ENCODE measurements at places on chromosomes 2 and 18.
A peak's percentile ranks its signal among the peaks of the same experiment; 100 is the strongest.

- DNase-seq: no peak
These were observed 175.2 kb upstream of the ALPP start for GRCh38 chr2:232203166-232203891.

- DNase-seq: no peak
These were observed 11.8 kb downstream of the DSC3 start for GRCh38 chr18:31030574-31031278.

DNA sequence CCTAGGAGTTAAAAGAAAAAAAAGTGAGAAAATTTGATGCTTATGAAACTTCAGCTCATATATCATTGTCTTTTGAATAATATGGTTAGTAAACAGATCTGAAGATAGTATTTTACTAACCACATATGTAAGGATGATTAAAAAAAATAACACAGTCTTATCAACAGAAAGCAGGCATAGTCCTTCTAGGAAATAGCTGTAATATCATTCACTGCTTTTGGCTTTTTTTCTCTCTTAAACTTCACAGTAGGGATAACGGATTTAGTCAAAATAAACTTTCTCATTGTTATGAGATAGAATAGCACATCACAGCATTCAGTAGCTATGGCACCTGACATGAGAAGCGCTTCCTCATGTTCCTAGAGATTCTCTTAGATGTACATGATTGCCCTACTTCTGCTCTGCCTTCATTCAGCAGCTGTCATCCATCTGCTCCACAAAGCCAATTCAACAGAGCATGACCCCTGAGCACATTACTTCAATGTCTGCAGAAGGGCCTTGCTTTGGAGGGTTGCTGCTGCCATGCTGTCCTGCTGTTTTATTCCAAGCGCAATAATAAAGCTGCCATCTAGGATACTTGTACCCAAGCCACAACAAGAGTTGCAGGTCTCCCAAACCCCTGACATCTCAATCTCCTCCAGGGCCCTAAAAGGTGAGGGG lies 67.0 kb downstream of the TTC21B start:
- DNase-seq: no peak

DNA sequence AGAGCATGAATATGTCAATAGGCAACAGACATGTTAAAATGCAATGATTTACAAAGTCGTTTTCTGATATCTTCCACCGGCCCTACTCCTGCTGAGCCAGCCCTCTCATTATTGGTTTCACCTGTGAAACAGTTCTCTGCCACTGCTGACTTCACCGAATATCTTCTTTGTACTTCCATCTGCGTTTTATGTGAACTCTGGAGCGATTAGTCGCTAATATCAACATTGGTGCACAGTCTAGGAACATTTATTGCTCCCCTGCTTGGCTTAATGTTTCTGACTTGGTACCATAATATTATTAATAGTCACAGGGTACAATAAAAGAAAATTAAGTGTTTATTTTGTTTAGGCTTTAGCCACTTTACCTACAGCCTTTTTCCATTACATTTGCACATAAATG lies 105.5 kb downstream of the NCKAP5 start:
- DNase-seq: no peak

GRCh38 chr18:7830468-7830867 lies 263.4 kb downstream of the PTPRM start:
- DNase-seq: no peak

DNA sequence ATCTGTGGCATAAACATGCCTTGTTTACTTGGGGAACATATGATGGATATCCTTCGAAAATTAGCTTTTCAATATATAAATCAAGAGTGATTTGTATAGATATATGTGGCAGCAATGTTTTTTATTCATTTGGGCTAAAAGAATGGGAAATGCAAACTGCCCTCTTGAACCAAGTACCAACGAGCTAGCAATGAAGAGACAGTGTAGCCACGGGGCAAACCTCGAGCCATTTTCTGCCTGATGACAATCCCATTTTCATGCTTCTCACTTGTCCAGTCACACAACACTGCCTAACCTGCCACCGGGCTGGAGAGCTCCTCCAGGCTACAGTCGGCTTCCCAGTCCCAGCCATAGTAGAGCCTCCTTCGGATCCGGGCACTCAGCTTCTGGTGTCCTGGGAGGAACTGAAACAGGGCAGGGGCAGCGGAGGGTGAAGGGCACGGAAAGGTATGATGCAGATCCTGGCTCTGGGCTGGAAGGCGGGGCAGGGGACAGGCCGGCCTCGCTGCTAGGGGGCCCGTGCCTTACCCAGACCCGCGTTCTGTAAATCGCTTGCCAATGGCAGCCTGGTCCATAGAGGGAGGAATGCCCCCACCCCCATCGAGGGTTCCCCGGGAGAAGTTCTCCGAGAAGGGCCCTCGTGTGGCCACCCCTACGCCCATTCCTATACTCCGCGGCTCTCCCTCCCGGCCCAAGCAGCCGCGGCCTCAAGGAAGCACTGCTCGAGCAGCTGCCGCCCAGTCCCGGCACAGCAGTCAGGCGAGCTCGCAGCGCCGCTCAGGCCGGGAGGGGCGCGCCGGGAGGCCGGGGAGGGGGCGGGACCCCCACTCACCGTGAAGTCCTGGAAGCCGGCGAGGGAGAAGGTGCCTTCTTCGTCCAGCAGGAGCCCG lies 552 bp downstream of the CNPPD1 start:
- no peak for DNase-seq

DNA sequence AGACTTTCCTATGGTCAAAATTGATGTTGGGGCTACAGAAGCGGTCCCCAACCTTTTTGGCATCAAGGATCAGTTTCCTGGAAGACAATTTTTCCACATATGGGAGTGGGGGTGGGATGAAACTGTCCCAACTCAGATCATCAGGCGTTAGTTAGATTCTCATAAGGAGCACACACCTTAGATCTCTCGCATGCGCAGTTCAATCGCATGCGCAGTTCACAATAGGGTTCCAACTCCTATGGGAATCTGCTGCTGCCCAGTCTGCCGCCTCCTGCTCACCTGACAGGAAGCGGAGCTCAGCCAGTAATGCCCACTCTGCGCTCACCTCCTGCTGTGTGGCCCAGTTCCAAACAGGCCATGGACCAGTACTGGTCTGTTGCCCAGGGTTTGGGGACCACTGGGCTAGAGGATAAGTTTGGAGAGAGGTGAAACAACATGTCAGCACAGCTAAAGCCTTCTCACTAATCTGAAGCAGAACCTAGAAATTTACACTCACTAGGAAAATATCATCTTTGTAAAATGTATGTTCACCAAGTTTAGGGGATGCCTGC lies 410.8 kb upstream of the ZNF804A start:
- DNase-seq: no peak

- no peak for DNase-seq
These were observed 88.8 kb downstream of the GFPT1 start for GRCh38 chr2:69298261-69298660.

DNA sequence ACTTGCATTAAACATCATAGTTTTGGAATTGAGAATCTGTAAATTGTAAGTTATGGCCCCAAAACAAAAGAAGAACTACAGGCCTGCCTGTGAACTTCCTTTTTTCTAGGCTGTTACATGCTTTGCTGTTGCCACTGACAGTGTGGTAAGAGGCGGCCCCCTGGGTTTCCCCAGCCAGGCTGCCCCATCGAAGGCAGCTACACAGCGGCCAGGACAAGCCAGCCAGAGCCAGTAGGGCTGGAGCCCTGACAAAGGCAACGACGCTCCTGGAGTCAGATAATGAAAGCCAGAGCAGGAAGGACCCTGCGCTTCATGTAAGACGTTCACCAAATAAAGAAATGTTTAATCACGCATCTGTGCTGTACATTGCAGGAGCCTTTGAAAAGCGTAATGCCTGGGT lies 55.0 kb downstream of the ANKRD44 start:
- DNase-seq: peak; percentile 86

GRCh38 chr18:53380063-53380639 lies 844.3 kb downstream of the MBD2 start:
- no peak for DNase-seq

DNA sequence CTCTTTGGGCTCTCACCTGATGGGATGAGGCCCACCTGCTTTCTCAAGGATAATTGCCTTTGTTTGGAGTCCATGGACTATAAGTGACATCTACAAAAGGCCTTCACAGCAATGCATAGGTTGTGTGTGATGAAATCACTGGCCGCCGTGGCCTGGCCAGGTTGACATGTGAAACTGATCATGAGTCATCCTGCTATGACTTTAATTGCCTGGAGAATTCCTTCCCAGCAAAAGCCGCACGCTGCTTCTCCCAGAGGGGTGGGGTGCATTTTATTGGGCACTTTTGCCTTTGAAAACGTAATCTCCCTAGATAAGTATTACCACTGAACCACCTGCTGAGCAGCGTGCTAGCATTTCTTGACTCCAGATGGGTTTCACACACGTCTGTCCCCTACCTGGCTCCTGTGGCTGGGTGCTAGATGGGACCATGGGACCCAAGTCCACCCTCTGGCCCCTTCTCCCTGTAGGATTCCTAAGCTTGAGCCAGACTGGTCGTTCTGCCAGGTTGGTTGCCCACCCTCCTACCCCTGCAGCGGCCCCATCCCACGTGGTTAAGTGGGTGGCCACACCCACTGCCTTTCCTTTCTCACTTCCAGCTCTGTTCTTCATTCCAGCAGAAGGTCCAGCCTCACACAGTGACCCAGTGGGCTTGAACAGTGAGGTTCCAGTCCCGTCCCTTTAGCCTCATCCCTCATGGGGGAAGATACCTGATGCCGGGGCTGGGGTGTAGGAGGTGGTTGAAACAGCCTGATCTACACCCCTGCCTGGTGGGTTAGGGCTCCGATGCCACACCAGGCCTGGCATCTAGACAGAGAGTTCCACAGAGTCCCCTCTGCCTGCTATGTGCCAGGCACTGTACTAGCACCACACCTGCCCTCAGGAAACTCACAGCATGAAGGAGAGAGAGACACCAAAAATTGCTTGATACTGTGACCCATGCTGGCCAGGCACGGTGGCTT lies 89.6 kb downstream of the GBX2 start:
- DNase-seq: no peak

GRCh38 chr2:8412082-8412481 lies 269.8 kb upstream of the ID2 start:
- no peak for DNase-seq

GRCh38 chr18:64539847-64540246 lies 391.0 kb upstream of the LINC00305 start:
- DNase-seq: no peak

- no peak for DNase-seq
These were observed 33.9 kb upstream of the ATIC start for GRCh38 chr2:215277944-215278343.

- no peak for DNase-seq
These were observed 150.1 kb upstream of the DLGAP1 start for GRCh38 chr18:4605212-4605611.

DNA sequence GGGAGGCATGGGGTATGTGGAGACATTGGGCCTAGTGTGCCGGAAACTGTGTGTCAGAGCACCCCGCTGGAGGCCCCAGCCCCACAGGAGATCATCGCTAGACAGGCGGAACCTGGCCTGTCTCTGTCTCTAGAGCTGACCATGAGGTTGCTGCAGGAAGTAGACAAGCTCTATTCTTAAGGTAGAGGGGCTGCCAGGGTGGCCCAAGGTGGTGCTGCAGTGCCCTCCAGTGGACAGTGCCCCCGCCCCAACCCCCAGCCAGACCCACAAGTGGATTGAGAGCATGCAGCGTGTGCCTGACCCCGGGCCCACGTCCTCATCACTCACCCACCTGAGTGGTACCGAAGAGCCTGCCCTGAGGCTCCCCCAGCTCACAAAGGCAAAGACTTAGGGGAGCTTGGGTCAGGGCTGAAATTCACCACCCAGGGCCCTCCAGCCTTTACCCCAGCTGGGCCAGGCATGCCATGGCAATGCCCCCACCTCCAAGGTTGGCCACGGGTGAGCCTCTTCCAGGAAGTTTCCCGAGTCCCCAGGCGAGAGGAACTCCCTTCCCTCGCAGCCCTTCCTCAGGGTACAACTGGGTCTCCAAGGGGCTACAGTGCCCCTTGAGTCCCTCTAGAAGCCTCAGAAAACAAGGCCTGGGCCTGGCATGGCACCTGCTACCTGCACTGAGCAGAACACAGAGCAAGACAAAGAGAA lies 155.0 kb downstream of the TTC32 start:
- DNase-seq: no peak

GRCh38 chr18:63140038-63140450 lies 179.5 kb downstream of the BCL2 start:
- no peak for DNase-seq

- no peak for DNase-seq
These were observed 108.9 kb upstream of the NABP1 start for GRCh38 chr2:191569025-191569424.

- no peak for DNase-seq
These were observed 31.9 kb upstream of the SLC1A4 start for GRCh38 chr2:64957109-64957903.

DNA sequence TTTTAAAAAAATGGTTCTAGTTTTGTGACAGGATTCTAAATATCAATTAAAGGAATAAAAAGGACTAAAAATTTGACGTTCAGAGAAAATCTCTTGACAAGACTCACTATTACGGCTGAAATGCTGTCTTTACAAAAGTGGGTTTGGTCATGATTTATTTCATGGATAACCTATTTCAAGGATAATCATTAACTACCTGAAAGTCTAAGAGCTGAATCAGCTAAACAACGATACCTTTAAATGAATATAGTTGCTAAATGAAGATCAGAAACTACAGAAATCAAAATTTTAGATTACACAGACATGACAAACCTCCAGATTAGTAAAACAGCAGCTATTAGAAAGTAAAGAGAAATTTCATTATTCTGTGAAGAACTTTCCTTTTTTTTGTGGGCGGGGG lies 35.7 kb downstream of the RTTN start:
- no peak for DNase-seq
